ENCODE measurements at places on chromosomes 1 and 21. TPM values are rescaled to one million over a fixed set of nuclear protein-coding genes. Genes with fewer than 3 reads are reported as not detected.
A peak's percentile ranks its signal among the peaks of the same experiment; 100 is the strongest.

Gene AZIN2
- 2.5 TPM for total RNA-seq

Gene LIPI
- total RNA-seq = not detected

Gene POU2F1
- 8.7 TPM for total RNA-seq

Gene LRRIQ3
- total RNA-seq = 0.33 TPM

Gene AMY2A
- not detected for total RNA-seq

Gene DBT
- 9.1 TPM for total RNA-seq

Gene CELA3A
- total RNA-seq = not detected

Gene KRTAP21-2
- not detected for total RNA-seq

Gene TTC39A
- total RNA-seq = not detected

Gene RHBDL2
- not detected for total RNA-seq

Gene RIPPLY3
- not detected for total RNA-seq

Gene COL16A1
- 62.7 TPM for total RNA-seq

Gene ZNF697
- 4.3 TPM for total RNA-seq

DNA sequence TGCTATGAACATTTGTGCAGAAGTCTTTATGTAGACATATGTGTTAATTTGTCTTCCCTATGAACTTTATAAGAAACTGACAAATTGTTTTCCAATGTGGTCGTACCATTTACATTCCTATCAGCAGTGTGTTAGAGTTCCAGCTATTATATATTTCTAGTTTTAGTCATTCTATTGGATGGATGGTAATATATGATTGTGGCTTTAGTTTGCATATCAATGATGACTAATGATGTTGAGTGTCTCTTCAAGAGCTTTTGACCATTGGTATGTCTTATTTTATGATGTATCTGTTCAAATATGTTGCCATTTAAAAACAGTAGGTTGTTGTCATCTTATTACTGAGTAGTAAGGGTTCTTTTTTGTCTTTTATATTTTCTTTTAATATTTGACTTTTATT is 16.2 kb upstream of the ZNF326 start:
- DNase-seq = no peak

DNA sequence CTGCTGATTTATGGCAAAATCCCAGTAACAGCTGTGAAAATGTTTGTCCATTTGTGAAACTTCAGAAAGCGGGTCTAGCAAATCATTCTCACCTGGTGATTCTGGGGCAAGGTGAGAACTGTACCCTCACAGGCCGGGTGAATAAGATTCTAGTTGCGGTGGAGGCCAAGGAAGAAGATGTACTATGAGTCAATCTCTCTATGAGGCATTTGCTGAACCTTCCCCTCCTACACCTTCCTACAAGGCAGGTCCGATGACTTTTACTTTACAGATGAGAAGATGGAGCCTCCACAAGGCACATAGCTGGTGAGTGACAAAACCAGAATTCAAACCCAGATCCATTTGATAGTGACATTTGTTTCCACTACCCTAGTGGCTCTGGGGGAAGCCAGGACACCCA is 72.7 kb downstream of the BACH1 start:
- no peak for DNase-seq

DNA sequence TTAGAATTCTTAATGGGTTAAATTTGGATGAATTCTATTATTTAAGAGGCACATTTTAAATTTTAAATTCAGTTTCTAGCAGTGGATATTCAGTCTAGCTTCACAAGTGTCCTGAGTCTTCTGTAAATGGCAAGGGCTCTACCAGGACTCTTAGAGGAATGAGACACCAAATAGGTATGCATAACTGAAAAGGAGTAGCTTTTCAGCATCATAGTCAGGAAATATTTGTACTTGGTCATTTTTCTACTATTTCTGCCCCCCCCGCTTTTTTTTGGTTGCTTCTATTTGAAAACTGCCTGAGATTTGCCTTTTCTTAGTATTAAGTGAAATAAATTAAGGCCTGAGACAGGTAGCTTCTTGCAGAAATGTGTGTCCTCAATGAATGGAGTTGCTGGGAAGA is 80.2 kb downstream of the MAST2 start:
- no peak for DNase-seq

GRCh38 chr21:34351786-34352241 is 12.0 kb upstream of the KCNE2 start:
- DNase-seq = no peak

GRCh38 chr1:206563367-206564207 is 48.7 kb downstream of the EIF2D start:
- DNase-seq = no peak

DNA sequence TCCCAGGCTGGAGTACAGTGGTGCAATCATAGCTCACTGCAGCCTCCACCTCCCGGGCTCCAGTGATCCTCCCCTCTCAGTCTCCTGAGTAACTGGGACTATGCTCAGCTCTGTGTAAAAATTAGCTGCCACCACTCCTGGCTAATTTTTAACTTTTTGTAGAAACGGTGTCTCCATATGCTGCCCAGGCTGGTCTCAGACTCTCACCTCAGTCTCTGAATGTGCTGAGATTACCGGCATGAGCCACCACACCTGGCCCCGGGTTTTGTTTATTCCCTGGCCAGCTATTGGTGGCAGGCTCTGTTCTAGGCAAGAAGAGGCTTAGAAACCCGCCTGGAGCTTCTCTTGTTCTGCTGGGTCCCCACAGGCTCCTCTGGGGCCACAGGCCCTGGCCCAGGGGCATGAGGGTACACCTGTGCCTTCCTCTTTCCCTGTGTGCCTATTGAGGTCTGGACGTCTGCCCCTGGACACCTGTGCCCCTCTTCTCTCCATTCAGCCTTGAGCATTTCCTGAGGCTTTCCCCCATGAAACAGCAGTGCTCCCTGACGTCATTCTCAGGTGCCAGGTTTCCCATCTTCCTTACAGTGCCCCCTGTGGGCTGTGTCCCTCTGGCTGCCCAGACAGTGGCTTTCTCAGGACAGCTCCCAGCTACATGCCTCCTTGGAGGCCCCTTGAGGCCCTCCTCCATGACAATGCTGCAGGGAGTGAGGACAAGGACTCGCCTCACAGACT is 57.5 kb downstream of the PCP4 start:
- DNase-seq = no peak

- DNase-seq = no peak
Measured at GRCh38 chr1:118773656-118774055, 214.5 kb downstream of the TBX15 start.

- DNase-seq = no peak
Measured at GRCh38 chr1:11188858-11189451, at the start of gene ANGPTL7. Gene ANGPTL7, plus strand, starts transcription at chr1:11189355. Its CDS starts 225 bp downstream, at chr1:11189580.

GRCh38 chr1:93739472-93739871 is 57.8 kb upstream of the BCAR3 start:
- DNase-seq = no peak

- no peak for DNase-seq
Measured at GRCh38 chr21:24729568-24729967, 877.7 kb downstream of the MRPL39 start.

DNA sequence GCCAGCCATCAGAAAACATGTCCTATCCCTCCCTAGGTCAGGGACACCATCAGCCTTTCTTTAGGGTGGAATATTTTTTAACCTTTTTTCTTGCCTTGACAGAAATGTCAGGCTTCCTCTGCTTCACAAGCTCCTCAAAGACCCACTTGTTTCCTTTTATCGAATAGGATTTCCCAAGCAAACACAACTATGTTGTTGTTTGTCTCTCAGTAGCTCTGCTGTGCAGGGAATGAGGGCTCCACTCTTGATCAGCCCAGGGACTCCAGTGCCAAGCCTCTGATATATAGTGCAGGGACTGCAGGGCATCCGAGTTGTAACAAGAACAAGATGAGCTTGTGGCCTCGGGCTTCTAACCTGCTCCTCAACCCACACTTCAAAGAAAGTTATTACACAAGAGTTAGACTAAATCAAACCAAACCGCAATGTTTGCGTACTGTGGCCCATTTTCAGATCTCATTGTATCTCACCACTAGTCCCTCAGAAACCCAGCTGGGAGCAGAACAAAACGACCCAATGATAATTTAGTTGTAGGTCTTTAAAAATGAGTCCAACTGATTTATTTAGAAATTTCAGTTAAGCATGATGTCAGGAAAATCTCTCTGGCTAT is 108.1 kb downstream of the ATG4C start:
- no peak for DNase-seq

GRCh38 chr1:167683641-167684502 is 37.9 kb upstream of the MPZL1 start:
- no peak for DNase-seq

DNA sequence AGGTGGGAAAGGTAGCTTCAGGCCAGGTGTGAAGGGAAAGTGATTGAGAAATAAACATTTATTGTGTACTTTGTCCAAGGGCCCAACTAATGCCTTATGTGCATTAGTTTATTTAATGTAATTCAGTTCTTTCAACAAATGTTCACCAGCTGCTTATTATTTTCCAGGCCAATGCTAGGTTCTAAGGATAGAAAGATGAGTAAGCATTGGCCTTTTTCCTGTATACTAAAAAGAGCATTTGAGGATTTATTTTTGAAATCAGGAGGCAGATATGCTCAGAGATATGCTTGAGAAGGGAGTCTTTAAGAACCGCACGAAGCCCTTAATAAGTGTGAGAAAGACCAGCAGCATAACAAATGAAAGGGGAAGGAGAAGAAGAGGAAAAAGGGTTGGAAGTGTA is 32.0 kb downstream of the CLCA1 start:
- no peak for DNase-seq

DNA sequence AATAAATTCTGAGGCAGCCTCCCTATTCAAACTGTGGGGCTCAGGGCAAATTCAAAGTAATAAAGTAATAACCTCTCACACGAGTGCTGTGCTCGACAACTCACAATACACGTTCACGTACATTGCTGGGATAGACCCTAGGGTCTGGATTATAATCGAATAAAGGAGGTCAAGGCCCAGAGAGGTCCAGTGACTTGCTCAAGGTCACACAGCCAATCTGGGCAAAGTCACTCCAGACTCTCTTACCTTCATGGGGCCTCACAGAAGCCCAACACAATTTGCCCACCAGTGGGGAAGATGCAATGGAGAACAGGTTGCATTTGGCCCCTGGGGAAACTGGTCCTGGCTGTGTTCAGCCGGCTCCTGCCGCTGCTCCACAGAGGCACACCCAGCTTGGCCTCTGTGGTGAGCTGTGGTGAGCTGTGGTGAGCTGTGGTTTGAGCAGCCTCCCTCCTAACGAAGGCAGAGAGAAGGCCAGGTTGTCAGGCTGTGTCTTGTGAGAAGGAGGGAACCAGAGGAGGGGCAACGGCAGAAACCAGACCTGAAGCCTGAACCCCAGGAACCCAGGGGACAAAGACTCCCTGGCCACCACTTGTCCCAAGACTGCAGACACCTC is 35.1 kb downstream of the NUAK2 start:
- DNase-seq = no peak

DNA sequence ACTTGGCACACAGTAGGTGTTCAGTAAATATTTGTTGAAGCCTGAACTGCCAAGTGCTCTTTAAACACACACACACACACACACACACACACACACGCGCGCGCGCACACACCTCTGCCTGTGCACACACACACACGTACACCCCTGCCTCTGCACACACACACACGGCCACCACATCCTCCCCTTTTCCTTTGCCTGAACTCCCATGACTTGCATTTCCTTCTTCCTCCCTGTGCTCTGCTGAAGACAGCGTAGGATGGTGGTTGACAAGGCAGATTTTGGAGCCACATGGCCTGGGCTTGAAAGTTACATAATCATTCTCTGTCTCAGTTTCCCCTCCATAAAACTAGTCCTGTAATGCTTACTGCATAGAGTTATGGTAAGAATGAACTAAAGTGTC is 712.3 kb downstream of the PTPRU start:
- DNase-seq = no peak

GRCh38 chr1:112971006-112971405 is 15.0 kb upstream of the SLC16A1 start:
- no peak for DNase-seq

- DNase-seq = no peak
Measured at GRCh38 chr1:43448955-43449707, 4.6 kb downstream of the HYI start.

DNA sequence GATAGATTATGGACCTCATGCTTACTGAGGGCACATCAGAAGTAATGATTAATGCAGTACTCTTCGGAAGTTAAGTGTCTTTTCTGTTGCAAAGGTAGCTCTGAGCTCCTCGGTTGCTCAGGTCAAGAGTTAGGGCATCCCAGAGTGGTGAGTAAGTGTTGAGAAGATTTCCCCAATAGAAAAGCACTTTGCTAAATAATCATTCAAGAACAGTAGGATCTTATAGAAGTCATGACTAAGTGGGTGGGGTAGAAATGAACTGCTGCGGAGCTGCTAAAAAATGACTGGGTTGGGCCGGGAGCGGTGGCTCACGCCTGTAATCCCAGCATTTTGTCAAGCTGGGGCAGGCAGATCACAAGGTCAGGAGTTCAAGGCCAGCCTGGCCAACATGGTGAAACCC is 648.6 kb upstream of the CAMK1G start:
- peak; percentile 39 for DNase-seq

- DNase-seq = no peak
Measured at GRCh38 chr1:193031431-193031830, 27.7 kb downstream of the UCHL5 start.

DNA sequence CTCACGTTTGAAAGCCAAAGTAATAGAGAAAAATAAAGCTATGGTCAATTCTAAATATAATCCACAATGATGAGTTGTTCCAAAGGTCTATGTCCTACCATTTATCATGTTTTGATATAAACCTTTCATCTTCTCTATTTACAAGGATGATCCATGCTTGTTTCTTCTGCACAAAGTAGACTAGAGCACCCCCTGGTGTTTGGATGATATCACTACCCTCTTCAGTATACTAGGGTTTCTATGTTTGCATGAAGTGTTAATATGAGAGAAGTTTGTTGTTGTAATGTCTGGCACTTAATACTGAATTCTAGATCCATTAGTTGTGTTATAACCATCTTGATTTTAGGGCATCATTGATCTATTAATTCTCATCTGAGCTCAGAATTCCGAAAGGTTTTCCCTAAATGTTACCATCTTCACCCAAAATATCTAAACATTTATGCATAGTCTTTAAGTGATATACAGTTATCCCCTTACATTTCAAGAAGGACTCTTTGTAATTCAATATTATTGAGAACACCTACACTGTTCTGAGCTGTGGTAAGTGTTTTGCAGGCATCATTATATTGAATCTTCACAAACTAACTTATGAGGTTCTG is 21.1 kb downstream of the CLDN8 start:
- no peak for DNase-seq

DNA sequence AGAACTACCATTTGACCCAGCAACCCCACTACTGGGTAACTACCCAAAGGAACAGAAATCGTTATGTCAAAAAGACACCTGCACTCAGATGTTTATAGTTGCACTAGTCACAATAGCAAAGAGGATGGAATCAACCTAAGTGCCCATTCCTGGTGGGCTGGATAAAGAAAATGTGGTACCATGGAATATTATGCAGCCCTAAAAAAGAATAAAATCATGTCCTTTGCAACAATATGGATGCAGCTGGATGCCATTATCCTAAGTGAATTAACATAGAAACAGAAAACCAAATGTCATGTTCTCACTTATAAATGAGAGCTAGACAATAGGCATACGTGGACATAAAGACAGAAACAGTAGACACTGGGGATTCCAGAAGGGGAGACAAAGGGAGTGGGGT is 32.5 kb upstream of the IRF2BP2 start:
- no peak for DNase-seq

- no peak for DNase-seq
Measured at GRCh38 chr1:60034999-60035398, 38.6 kb downstream of the C1orf87 start.

GRCh38 chr1:149916898-149917252 is 769 bp downstream of the SV2A start:
- DNase-seq = no peak

GRCh38 chr1:223429821-223430220 is 36.6 kb downstream of the CCDC185 start:
- no peak for DNase-seq
